ENCODE measurements at places on chromosomes 16 and 17. TPM values are rescaled to one million over a fixed set of nuclear protein-coding genes. Genes with fewer than 3 reads are reported as not detected.

DNA sequence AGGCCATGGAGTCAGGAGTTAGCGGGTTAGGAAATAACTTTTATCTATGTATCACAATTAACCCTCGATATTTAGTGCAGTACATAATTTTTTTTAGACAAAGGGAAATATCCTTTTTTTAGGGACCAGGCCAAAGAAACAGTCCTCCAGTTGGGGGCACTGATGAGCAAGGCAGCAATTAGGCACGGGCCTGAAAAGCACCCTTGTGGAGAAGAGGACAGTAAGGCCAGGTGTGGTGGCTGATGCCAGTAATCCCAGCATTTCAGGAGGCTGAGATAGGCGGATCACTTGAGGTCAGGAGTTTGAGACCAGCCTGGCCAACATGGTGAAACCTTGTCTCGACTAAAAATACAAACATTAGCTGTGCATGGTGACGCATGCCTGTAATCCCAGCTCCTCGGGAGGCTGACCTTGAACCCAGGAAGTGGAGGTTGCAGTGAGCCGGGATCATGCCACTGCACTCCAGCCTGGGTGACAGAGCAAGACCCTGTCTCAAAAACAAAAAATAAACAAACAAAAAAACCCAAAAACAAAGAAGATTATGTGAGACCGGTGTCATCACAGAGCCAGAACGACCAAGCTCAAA, 158.3 kb upstream of the NOL11 start:
- DNase-seq: no peak

- DNase-seq: no peak
Observed at GRCh38 chr17:78618264-78619066, 41.3 kb upstream of the DNAH17 start.

GRCh38 chr17:30041551-30041950, 75.1 kb upstream of the NSRP1 start:
- DNase-seq: no peak

NPIPA2 gene
- total RNA-seq: 6.6 TPM

TMIGD1 gene
- total RNA-seq: 14.4 TPM

GAS2L2 gene
- 0.15 TPM for total RNA-seq

All from colonic mucosa (tissue), 4 donors.